ENCODE measurements at places on chromosomes 6 and 20.

GRCh38 chr6:87653074-87653962 is 48.7 kb downstream of the AKIRIN2 start:
- no peak for DNase-seq

DNA sequence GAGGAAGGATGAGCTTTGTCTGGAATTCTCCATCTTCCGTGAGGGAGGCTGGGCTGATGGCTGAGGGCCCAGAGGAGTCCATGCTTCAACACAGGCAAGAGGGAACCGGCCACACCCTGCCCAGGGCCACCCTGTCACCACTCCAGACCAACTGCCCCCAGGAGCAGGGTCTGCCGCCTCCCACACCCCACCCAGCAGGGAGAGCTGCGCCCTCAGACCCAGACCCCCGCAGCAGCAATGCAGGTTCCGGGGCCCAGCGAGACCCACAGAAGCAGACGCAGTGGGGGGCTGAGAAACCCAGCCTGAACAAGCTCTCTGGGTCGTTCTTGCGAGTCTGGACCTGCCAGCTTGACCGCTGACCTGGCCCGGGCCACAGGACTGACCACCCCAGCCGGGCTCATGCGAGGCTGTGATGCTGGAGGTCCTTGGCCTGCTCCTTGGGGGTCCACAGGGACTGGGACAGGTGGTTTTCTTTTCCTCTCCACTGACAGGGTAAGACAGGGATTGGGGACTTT is 25.0 kb downstream of the FRMD1 start:
- DNase-seq, result no peak

DNA sequence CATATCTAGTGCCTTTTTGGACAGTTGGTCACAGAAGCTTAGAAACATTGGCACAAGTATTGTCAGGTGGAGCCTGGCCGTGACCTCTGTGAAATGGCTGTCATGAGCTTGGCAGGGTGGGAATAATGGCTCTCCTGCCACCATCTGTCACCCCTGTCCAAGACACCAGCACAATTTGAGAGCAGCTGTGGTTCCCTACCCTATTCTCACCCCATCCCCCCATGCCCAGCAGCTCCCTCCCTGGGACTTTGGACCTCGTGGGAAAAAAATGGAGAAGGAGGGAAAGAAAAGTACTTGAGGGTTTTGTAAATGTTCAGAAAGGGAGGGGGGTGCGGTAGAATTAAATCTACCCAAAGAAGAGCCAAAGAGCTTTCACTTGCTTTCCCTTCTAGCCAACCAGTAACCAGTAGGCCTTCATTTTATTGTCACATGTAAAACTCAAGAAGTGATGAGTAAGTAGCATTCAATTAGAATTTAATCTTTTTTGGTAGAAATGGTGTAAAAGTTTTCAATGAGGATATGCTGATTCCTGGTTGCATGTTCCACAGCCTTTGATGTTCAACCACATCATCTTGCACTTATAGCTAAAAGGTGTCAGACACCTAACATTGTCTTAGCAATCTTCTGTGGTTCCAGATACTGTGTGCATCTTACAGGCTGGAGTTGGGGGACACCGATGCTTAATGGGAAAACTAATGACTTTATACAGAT is 263.5 kb upstream of the TAB2 start:
- no peak for DNase-seq

- DNase-seq, result no peak
These were observed 160.7 kb upstream of the KCNQ5 start for GRCh38 chr6:72461144-72461543.

- DNase-seq, result peak; percentile 8
These were observed 96.8 kb downstream of the TENT5A start for GRCh38 chr6:81655696-81656095.
